ENCODE measurements at places on chromosomes 7 and 10.

GRCh38 chr10:31647861-31648260 is 280.8 kb downstream of the ARHGAP12 start:
- no peak for DNase-seq

DNA sequence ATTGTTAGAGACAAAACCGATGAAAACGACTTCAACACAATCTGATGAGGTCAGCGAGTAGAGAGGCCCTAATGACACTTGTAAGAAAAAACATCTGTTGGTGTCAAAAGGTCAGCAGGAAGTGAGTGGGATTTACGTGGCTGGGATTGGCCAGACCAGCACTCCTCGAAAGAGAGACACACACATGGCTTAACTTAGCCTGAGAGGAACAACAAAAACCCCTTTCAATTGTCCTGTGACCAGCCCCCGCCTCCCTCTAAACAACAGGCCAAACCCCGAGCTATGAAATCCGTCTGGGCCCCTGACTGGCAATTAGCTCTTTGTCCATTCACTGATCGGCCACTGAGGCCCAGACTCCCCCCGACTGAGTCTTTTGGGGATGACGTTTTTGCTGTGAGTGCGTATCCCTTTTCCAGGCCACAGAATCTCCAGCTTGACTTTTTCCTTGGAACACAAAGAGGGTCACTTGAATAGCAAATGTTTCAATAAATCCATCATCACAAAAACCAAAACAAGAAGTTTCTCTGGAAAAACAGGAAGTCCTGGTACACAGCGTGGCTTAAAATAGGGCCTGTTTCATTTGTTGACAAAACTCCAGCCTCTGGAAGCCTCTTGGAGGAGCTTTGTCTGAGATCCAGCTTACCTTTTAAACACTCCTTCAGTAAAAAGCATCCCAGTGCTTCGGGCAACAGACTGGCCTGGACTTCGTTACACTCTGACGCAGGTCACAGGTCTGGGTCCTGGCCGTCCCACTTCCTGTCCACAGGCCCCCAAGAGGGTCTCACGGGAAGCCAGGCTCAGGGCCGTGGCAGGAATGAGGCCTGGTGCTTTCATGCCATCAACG is 103.0 kb downstream of the CTBP2 start:
- DNase-seq = no peak

GRCh38 chr7:47290867-47291266 is 291.0 kb downstream of the TNS3 start:
- DNase-seq = no peak

DNA sequence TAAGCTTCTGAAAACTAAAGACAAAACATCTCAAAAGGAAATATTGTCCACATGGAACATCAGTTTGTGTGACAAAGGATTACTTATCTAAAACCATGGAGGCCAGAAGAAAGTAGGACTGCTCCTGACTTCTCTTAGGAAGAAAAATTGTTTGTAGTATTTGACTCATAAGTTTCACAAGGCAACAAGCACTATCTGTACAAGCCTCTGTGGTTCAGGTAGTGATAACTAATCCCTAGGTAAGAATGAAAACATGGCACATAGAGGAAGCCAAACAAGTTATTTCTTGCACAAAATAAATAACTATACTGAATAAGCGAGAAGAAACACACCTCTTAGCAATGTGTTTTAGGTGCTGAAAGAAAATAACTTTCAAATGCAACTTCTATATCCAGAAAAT is 30.3 kb downstream of the TFPI2 start:
- DNase-seq = no peak

GRCh38 chr10:92087750-92088395 is 164.3 kb downstream of the BTAF1 start:
- DNase-seq = no peak

- DNase-seq = no peak
These were observed 43.4 kb upstream of the PDLIM1 start for GRCh38 chr10:95333997-95334804.

All from activated naive CD8-positive, alpha-beta T cell treated with anti-CD3 and anti-CD28 coated beads, Interleukin-2, amount 50 U/mL, for 16 hours (primary cell).